ENCODE measurements at places on chromosomes 2 and 18.

- no peak for DNase-seq
These were observed 38.3 kb upstream of the SESTD1 start for GRCh38 chr2:179302764-179303571.

- no peak for DNase-seq
These were observed 127.3 kb downstream of the TTN start for GRCh38 chr2:178679891-178680290.

GRCh38 chr2:231923010-231923344 lies 3.2 kb downstream of the NPPC start:
- no peak for DNase-seq

DNA sequence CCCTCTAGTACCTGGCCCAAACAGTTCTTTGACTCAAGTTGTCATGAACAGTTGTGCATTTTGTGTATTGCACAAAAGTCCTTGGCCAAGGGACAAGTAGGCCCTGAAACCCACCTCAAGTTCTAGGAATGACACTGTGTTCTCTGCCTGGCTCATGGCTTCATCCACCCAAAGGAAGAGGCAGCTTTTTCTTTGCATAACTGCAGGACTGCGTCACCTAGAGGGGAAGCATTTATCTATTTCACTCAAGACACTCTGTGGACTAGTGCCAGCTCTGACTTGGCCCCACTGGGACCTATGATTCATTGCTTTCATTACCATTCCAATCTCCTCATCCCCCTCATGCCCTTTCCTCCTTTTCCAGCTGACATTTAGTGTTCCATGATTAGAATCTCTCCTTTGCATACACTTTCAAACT lies 119.3 kb upstream of the SIX2 start:
- DNase-seq = peak; percentile 99

DNA sequence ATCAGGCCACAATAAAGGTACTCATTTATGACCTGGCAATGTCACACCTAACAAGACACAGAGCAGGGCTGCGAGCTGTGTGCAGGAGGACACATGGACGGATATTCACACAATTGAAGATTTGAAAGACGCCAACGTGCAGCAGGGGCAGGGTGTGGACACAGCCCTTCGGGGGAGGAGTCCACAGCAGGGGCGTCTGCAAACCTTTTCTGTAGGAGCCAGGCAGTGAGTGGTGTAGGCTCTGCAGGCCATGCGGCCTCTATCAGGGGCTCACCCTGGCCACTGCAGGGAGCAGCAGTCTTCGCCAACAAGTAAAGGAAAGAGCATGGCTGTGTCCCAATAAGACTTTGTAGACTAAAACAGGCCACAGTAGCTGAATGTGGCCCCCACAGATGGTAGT lies 125.7 kb upstream of the SNTG2 start:
- DNase-seq = no peak

GRCh38 chr2:24169023-24169422 lies 5.8 kb upstream of the FAM228A start:
- DNase-seq = no peak
